ENCODE measurements at places on chromosomes 16 and 17. TPM values are rescaled to one million over a fixed set of nuclear protein-coding genes. Genes with fewer than 3 reads are reported as not detected.

TMEM114 gene
- not detected for total RNA-seq

ACSM2A gene
- not detected for total RNA-seq

KRT33A gene
- total RNA-seq = not detected

GP1BA gene
- not detected for total RNA-seq

SPATA32 gene
- total RNA-seq = not detected

KRT15 gene
- 0.67 TPM for total RNA-seq

PLXDC1 gene
- under 0.01 TPM for total RNA-seq

All from bronchus fibroblast of lung (primary cell).